Urothelium cell line (cell line): ENCODE measurements at places on chromosomes 13 and 19.
A peak's percentile ranks its signal among the peaks of the same experiment; 100 is the strongest.

DNA sequence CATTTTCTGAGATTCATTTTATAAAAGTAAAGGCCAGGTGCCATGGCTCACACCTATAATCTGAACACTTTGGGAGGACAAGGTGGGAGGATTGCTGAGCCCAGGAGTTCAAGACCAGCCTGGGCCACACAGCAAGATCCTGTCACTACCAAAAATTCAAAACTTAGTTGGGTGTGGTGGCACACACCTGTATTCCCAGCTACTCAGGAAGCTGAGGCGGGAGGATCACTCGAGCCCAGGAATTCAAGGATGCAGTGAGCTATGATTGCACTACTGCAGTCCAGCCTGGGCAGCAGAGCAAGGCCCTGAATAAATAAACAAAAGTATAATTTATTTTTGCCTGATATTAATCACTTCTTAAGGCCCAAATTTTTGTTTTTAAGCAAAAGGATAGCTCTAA is 40.5 kb downstream of the DHRS12 start:
- DNase-seq = no peak

GRCh38 chr13:28583651-28584091 is 75.3 kb upstream of the POMP start:
- no peak for DNase-seq

DNA sequence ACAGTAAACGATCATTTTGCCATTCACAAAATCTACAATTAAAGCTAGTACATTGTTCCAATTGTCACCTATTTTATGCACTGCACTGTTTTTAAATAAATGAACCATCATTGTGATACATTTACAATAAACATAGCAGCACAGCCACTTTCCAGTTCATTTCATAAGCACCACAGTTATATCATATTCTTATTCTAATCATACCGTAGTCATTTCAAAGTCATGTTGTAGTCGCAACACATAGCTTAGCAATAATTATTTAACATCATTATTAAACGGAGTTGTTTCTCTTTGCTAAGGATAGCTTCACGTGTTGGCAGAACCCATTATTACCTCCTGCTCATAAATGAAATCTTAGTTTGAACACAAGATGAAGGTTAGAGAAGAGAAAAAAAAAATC is 2.2 kb upstream of the PCDH9 start:
- no peak for DNase-seq

- DNase-seq = peak; percentile 20
Measured at GRCh38 chr19:29668746-29669609, 3.7 kb downstream of the PLEKHF1 start.

GRCh38 chr19:16160445-16160942 is 12.8 kb downstream of the CIB3 start:
- no peak for DNase-seq
